Stimulated activated naive CD4-positive, alpha-beta T cell (primary cell): ENCODE measurements at places on chromosomes 3 and 15.

DNA sequence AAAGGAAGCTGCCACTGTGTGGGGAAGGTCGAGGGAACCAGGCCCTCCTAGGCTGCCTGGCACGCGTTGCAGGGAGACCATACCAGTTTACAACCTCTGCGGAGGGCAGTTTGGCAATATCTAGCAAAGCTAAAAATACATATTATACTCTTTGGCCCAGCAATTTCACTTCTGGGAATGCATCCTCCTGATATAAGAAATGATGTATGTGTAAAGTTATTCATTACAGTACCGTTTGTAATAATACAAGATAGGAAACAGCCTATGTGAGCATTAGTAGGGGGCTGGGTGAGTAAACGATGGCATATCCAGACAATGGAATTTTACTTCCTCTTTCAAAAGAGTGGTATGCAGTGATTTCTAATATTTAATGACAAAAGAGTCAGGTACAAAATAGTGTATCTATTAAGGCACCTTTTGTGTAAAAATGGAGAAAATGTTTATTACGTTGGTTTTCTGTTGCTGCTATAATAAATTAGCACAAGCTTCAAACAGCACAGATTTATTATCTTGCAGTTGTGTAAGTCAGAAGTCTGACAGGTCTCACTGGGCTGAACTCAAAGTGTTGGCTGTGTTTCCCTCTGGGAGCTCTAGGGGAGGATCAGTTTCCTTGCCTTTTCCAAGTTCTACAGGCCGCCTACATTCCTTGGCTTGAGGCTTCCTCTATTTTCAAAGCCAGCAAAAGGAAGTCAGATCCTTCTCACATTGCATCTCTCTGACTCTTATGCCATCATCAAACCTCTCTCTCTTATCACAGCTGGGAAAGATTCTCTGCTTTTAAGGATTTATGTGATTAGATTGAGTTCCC, 9.0 kb downstream of the APOD start:
- DNase-seq = no peak

- no peak for DNase-seq
Observed at GRCh38 chr15:77557564-77557963, 75.1 kb downstream of the LINGO1 start.

DNA sequence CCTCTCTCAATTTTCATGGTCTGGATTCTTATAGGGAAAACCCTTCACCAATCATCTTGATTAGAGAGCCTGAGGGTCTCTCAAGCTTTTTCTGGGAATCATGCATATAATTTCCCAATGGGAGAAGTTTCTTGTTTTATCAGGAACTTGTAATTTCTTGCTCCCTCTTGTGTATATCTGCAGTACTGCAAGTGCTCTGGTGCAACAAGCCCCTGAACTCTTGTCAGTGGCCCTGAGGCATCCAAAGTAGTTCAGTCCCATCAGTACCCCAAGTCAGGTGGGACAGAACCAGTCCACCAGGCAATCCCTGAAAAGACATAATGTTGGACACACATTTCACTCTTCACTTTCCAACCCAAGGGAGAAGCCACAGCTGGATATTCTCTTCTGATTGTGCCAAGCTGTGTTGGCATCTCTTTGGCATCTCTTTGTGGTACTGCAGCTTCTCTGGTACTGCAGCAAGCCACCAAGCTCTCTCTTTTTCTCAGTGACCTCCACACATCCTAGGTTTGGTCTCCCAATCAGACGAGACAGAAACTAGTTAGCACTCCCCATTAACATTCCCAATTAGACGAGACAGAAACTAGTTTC, 214.5 kb downstream of the ZIC4 start:
- DNase-seq = no peak

DNA sequence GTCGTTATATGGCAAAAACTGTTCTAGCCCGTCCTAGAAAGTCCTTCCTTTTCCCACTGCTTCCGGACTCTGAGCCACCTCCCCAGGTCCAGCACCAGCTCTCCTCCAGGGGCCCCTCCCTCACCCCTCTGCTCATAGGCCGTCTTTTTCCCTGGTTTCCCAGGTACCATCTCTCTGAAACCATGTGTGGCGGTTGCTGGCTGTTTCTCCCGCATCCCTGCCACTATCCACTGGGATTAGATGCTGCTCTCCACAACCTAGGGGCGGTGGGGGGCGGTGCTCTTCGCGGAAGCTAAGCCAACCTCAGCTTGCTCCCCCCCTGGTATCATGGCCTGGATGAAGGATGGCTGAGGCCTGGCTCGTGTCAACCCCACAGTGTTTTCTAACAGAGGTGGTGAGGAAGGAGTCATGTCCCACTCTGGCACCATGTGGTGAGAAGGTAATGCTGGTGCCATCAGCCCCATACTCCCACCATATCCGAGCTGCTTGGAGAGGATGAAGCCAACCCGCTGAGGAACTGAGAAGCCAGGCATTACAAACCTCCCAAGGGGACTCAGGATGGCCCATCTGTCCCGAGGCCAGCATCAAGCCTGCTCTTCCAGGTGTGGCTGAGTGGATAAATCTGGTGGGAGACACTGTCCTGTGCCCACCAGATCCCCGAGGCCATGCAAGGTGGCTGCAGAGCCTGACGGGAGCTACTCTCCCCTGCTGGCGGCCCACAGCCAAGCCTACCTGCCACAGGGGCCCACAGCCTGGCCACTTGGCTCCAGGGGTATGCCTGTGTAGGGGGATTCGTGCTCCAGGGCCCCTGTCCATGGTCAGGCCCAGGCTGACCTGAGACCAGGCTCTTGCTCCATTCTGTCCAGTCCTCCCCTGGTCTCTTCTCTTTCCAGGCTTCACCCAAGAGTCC, 27.9 kb upstream of the SLC41A3 start:
- DNase-seq = no peak
